ENCODE measurements at places on chromosomes 16 and 17.

GRCh38 chr16:67404740-67405226 is 11.5 kb upstream of the TPPP3 start:
- no peak for DNase-seq

DNA sequence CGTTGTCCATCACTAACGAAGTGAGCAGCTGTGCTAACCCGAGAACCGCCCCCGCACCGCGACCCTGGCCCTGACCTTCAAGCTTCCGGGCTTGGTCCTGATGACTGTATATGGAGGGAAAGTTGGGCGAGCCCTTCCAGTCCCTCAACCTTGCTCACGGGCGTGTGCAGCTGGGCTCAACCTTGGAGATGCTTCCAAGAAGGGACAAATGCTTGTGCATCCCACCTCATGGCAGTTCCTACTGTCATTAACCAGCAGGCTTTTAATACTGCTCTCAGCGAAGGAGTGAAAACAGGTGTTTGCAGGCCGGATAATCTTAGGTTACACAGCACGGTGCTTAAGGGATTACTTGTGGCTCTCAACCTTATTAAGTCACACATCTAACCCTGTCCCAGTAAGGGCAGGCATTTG is 33.5 kb downstream of the SRL start:
- no peak for DNase-seq

DNA sequence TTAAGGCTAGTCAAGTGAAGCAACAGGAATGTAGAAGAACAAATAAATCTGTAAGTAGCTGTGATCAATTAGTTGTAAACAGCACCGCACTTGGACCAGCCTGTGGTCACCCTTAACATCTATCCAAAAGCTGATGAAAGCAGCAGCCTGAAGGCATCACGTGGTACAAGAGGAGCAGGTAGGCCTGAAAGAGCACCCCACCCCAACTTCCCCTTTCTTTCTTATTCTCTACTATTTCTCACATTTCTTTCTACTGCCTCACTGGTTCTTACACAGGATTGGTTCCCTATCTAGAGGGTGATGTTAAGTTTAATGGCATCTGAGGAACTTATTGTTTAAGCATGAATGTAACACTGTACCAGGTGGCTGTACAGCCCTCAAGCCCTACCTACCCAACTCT is 42.6 kb upstream of the CLEC18B start:
- DNase-seq: no peak

DNA sequence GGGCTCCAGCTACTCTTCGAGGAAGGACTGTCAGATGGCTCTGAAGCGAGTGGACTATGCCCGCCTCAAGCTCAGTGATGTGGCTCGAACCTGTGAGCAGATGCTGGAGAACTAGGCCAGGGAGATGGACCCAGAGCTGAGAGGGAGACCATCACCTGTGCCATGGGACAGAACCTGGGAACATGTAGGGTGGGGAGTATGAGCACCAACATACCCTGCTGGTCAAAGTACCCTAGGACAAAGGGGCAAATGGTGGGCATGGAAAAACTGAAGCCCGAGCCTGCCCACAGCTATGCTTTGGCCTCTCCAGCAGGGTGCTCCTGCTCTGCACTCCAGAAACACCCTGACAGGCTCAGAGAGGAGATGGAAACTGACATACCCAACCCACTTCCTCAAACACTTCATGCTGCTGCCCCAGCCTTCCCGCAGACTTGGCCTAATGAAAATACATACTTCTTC is 1.9 kb downstream of the MED11 start:
- DNase-seq: no peak

- peak; percentile 23 for DNase-seq
These were observed 66.6 kb downstream of the SIAH1 start for GRCh38 chr16:48318630-48319029.
